ENCODE measurements at places on chromosomes 1 and 21. TPM values are rescaled to one million over a fixed set of nuclear protein-coding genes. Genes with fewer than 3 reads are reported as not detected.

- DNase-seq: peak; percentile 32
Observed at GRCh38 chr1:117615474-117615873, 9.6 kb downstream of the TENT5C start.

- no peak for DNase-seq
Observed at GRCh38 chr1:225944387-225944786, 3.4 kb upstream of the LEFTY2 start.

GRCh38 chr1:173253046-173253445 is 45.9 kb upstream of the TNFSF4 start:
- DNase-seq: no peak

DNA sequence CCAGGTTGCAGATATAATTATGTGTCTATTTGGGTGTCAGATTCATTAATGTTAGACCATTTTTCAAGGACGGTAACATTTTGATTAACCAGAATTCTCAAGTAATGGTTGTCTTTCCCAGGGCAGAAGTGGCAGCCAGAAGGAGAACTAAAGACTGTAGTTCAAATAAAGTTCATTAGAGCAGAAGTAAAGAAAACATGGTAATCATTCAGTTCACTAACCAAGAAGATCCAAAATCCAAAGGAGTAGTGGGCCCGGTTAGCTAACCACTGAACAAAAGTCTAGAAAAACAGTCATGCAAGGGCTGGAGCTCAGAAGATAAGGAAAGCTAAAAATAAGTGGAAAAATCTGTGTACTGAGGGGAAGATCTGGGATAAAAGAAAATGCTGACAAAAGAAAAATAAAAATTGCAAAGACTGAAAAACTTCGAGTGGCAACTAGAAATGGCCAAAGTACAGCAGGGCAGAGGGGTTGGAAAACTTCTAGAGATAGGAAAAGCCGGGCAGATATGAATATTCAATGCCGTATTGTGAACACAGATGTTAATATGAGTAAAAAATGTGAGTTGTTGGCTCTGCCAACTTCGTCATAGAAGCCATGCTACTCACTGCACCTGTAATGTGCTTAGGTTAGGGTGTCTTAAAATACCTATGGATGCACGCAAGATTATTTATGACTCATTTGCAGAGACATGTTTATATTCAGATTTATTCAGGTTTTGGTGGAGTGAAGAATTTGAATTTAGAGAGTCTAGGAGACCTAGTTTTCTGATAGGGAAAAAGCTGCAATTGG is 925.9 kb downstream of the LTN1 start:
- DNase-seq: no peak

Gene C1QC
- total RNA-seq: not detected

Gene RNU1-1
- total RNA-seq: 1,278 TPM

Data from activated T-cell treated with anti-CD3 and anti-CD28 coated beads, Interleukin-2, amount 50 U/mL, for 72 hours (primary cell).